ACHN (cell line): ENCODE measurements at places on chromosomes 4 and X.

GRCh38 chrX:120462370-120462769, 6.7 kb downstream of the LAMP2 start:
- no peak for DNase-seq

GRCh38 chr4:162767083-162767482, 399.6 kb downstream of the NAF1 start:
- DNase-seq = no peak

- DNase-seq = no peak
These were observed 8.6 kb upstream of the ARHGAP10 start for GRCh38 chr4:147723326-147723725.

DNA sequence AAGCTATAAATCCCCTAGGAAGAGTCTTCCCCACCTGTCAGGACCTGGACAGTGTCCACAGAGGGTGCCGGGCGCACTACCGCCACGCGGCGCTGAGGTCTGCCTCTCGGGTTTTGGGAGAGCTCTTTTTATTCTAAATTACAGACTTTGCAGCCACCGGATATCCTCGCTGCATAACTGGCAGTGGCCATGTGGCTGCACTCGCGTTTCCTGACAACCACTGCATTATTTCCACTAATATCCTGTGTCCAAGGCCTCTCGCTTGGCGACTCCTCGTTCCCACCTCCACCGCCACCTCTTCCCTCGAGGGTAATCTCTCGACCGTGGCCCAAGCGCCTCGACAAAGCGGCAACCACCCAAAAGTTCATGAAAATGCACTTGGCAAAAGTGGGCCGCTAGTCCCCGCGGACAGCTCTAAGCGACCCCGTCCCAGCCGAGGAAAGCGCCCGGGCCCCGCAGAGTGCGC, 512 bp upstream of the TMEM131L start:
- DNase-seq = peak; percentile 17

DNA sequence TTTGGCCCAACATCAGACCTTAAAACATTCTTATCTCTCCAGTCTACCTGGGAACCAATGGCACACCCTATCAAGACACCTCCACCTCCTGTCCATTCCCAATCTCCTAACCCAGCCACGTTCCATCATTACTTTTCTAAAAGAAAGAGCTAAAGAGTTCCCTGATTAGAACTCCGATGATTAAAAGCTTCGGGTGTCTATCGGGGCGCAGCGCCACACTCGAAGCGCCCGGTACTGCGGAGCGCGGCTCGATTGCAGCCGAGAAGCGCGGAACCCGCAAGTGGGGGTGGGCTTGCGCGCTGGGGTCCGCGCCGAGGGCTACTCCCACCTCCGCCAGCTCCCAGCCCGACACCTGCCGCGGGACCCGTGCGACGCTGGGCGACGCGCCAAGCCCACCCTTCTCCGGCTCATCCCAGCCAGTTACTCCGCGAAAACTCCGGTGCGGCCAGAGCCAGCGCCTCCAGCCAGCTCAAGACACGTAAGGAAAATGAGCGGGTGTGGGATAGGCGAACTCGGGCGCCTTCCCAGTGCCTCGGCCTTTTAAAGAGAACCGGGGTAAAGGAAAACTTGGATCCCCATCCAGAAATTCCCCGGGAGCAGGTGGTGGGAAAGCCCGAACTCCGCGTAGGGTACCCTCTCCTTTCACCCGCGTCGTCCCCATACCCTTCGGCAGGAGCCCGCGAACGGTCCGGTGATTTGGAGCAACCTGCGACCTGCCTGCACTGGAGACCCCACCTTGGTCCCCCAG, 593 bp downstream of the NPY1R start:
- peak; percentile 31 for DNase-seq

- DNase-seq = no peak
These were observed 54.9 kb downstream of the MAP7D2 start for GRCh38 chrX:20061855-20062254.

DNA sequence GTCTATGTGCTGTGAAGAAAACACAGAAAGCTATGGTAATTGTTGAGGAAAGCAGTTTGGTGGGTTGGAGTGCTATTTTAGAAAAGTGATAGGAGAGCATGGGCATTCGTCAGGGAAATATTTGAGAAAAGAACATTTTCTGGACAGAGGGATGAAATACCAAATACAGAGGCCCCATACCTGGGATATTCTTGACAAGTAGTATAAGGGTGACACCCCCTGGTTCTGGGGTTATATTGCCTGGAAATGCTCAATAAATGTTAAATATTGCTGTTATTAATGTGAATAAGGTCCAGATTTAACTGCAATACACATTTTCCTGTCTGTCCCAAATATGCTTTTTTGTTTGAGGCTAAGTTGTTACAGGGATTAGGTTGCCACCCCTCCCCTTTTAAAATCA, 42.9 kb downstream of the WWC2 start:
- DNase-seq = no peak

GRCh38 chr4:122762520-122762919, 30.0 kb downstream of the BBS12 start:
- DNase-seq = no peak

DNA sequence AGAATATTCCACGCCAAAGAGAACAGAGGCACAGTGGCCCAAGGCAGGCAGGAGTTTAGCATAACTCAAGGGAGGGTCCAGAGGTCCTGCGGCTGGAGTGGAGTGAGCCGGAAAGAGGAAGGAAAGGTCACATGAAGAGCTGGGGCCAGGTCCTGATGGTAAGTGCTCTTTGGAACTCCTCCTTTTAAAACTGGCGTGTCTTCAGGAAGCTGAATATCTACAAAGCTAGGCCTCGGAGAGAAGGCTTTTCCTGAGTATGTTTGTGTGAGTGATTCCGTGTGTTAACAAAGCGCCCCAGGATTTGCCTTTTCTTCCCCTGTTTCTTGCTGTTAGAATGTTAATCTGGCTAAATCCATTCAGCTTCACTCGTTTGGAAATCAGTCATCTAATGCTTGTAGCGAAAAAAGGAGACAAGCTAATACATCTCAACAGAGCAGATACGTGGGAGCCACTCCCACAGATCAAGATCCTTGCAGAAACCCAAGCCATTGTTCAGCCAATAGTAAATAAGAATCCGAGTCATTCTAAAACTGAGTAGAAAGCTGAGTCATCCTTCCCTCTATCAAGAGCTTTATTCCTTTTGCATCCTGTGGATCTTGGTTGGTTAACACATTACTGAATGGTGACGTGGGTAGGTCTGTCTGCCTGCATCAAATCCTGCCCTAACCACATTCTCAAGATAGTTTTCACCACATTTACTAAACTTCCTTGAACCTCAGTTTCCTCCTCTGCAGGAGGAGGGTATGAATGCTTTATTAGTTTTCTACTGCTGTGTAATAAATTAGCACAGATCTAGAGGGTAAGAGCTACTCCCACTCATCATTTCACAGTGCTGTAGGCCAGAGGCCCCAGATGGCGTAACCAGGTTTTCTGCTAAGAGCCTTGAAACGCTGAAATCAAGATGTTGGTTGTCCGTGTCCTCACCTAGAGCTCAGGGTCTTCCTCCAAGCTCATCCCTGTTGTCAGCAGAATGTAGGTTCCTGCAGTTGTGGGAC, 43.2 kb upstream of the RBM47 start:
- peak; percentile 94 for DNase-seq

- no peak for DNase-seq
These were observed 16.1 kb downstream of the RNF4 start for GRCh38 chr4:2484993-2485392.

DNA sequence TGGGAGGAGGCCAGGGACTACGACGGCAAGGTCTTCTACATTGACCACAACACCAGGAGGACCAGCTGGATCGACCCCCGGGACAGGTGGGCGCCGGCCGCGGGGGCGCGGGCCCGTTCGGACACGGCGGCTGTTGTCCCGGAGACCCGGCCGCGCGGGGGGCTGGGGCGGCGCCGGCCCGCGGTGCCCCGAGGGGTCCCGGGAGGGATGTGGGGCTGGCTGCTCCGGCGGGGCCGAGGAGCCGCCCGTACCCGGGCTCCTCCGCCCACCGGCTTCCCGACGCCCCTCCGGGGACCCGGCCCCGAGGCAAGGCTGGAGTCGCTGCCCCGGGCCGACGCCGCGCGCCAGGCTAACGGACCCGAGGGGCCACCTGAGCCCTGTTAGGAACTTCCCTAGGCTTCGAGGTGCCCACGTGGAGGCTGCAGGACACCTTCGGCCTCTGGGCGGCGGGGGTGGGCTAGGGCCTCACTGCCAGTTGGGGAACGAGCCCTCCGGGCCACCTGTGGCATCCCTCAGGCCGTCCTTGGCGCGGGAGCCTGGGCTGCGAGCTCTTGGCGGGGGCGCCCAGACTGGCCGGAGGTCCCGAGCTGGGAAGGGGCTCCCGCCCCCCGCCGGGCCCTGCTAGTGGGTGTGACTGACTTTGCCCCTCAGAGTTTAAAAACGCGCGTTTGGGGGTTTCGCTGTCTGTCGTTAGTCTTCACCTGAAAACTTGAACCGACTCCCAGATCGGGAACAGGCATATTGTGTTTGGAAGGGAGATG, 660 bp downstream of the WWC2 start:
- peak; percentile 44 for DNase-seq

DNA sequence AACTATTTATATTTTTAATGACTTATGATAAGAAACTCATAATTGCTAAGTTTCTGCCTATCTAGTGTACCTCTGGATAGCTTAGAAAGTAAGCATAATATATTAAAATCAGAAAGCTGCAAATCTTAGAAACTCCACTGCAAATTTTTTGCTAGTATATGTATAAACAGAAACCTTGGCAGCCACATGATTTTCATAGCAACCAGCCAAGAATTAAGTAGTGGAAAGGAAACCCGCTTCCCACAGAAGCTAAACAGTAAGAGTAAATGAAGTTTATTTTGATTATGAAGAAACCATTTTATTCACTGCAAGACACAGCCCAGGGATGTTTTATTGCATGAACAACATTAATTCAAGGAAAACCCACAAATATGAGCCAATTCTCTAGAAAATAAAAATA, 872.5 kb upstream of the ADGRL3 start:
- no peak for DNase-seq

GRCh38 chr4:159046683-159047082, 56.2 kb upstream of the RAPGEF2 start:
- DNase-seq = no peak

DNA sequence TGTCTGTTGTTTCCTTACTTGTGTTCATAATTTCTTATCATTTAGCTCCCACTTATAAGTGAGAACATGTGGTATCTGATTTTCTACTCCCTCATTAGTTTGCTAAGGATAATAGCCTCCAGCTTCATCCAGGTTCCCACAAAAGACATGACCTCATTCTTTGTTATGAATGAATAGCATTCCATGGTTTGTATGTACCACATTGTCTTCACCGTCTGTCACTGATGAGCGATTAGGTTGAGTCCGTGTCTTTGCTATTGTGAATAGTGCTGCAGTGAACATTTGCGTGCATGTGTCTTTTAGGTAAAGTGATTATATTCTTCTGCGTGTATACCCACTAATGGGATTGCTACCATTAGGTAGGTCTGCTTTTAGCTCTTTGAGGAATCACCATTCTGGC, 624.3 kb upstream of the EPHA5 start:
- no peak for DNase-seq

DNA sequence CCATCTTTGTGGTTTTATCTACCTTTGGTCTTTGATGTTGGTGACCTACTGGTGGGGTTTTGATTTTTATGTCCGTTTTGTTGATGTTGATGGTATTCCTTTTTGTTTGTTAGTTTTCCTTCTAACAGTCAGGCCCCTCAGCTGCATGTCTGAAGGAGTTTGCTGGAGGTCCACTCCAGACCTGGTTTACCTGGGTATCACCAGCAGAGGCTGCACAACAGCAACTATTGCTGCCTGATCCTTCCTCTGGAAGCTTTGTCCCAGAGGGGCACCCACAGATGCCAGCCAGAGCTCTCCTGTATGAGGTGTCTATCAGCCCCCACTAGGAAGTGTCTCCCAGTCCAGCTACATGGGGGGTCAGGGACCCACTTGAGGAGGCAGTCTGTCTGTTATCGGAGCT, 199.3 kb upstream of the WDFY3 start:
- no peak for DNase-seq

DNA sequence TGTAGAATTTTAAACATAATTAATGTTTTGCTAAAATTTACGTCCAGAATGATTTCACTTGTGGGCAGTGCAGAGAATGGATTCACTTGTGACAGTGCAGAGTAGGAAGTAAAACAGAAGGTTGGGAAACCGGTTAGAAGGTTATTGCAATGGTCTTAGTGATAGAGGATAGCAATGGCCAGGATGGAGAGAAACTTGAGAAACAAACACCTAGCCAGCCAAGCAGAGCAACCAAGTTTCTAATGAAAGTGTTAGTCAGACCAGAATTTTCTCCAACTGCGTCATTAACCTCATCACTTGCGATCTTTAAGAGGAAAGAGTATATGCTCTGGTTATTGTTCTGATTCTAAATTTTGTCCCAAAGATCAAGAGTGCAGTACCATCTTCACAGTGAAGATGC, 50.0 kb upstream of the TBC1D9 start:
- no peak for DNase-seq

DNA sequence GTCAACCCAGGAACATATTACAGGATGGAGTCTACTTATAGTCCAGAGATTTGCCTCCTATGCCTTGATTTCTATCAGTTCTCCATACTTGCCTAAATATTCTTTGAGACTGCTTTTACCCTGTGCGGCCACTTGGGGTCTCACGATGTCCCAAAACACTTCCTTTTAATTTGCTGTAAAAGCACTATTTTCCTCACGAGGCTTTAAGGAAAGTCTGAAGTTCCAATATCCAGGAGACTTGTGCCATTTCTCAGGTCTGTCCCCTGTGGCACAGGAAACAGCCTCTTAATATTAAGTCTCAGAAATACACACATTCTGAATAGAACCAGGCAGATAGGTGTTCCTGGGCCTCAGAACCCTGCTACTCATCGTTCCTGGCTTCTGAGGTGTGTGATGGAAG, 142.9 kb downstream of the TMEM164 start:
- peak; percentile 24 for DNase-seq

DNA sequence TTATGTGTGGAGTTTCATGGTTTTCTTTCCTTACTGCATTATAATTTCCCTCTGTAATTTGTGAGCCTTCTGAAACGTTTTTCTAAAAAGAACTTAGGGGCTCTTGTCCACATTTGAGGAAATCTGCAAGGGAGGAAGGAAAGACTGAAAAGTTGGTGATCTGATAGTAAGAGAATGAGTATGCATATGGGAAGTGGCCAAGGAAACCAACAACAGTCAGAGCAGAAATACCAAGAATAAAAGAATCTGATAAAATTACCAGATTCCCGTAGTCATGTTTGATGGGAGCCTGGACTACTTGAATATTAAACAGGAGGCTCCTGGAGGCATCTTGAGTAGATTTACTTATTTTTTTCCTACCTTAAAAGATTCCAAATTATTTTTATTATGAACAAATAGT, 50.1 kb downstream of the MEPE start:
- no peak for DNase-seq

DNA sequence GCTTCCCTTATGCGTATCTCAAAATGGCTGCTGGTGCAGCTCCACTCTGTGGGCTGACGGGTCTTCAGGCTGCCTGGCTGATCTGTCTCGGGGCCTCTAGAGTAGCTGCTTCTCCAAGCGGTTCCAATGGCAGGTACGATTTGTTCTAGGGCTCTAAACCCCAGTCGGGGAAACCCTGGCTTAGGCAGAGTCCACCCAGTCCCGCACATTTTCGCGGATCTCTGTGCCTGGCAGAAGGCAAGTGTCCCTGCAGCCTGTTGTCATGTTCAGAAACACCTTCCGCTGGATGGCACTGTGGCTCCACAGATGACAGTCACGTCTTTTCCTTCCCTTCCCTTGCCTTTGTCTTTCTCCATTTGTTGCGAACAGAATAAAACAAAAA, 54.4 kb downstream of the NBDY start:
- no peak for DNase-seq
